ENCODE measurements at places on chromosomes 7 and 10.

DNA sequence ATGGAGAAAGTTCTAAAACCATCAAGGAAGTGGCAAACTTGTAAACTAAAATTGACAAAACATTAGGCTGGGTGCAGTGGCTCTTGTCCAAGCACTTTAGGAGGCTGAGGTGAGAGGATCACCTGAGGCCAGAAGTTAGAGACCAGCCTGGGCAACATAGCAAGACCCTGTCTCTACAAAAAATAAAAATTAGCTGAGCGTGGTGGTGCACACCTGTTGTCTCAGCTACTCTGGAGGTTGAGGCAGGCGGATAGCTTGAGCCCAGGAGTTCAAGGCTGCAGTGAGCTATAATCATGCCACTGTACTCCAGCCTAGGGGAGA lies 29.4 kb upstream of the HNRNPH3 start:
- DNase-seq = no peak

GRCh38 chr7:7739204-7740036 lies 21.0 kb upstream of the RPA3 start:
- no peak for DNase-seq

DNA sequence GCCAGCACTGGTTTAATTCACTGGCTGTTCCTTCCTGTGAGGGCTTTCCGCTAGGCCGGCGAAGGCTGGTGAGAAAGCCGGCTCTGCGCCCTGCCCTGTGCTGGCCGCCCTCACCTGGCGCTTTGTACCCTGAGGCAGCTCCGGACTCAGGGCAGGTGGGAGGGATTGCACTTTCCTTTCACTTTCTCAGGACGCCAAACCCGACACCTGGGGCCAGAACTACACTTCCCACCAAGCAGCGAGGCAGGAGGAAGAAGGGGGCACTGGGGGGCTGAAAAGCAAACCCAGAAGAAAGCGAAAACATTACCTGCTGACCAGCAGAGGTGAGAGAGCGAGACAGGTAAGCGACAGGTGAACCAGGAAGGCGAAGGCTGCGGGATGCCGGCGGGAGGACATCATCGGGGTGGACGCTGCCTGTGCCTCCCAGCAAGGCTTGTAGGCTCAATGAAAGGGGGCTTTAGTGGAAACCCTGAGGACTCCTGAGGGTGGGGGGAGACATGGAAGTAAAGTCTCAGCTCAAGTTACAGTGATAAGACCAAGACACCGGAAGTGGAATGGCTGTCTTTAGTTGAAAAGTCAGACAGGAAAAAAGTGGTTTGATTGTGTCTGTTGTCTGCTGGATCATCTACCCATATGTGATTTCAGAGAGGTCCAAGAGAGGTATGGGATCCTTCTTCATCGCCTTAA lies at the start of gene RAB19:
RAB19 (plus strand) TSS at position 181 of the 687 bp plus-strand sequence. CDS start 3,589 bp downstream, outside the sequence.
- DNase-seq = no peak

GRCh38 chr10:120978589-120979252 lies 127.6 kb downstream of the WDR11 start:
- peak; percentile 50 for DNase-seq

GRCh38 chr7:98879198-98879978 lies 1.1 kb downstream of the TRRAP start:
- no peak for DNase-seq

DNA sequence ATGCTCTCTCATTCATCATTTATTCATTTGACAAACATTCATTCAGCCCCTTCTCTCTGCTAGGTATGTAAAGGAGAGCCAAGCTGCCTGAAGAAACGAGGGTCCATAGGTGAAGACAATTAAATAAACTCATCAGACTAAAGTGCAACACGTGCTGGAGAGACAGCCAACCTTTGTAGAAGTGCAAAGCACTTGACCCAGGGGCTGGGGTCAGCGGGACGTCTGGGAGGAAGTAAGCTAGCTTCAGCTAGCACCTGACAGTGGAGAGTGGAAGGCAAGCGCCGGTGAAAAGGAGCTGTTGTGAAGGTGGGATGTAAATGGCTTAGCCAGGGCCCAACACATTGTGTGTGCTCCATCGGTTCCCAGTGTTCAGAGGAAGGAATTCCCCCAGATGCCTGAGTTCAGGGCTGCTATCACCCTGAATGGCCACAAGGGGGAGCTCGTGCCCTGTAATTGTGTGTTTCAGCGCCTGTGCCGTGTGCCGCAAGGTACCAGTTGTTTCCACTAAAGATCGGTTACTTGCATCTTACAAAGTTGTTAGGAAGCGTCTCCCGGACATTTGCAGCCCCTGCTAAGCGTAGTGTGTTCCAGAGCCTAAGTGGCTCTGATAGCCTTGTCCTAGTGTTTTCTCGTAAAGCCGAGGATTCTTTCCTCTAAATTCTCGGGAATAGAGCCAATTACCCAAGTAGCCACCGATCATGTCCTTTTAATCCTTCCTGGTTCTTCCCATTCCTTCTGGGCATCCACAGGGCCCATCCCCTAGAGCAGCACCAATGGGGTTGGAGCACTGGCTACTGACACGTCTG lies 30.6 kb downstream of the TLX1 start:
- DNase-seq = peak; percentile 71

DNA sequence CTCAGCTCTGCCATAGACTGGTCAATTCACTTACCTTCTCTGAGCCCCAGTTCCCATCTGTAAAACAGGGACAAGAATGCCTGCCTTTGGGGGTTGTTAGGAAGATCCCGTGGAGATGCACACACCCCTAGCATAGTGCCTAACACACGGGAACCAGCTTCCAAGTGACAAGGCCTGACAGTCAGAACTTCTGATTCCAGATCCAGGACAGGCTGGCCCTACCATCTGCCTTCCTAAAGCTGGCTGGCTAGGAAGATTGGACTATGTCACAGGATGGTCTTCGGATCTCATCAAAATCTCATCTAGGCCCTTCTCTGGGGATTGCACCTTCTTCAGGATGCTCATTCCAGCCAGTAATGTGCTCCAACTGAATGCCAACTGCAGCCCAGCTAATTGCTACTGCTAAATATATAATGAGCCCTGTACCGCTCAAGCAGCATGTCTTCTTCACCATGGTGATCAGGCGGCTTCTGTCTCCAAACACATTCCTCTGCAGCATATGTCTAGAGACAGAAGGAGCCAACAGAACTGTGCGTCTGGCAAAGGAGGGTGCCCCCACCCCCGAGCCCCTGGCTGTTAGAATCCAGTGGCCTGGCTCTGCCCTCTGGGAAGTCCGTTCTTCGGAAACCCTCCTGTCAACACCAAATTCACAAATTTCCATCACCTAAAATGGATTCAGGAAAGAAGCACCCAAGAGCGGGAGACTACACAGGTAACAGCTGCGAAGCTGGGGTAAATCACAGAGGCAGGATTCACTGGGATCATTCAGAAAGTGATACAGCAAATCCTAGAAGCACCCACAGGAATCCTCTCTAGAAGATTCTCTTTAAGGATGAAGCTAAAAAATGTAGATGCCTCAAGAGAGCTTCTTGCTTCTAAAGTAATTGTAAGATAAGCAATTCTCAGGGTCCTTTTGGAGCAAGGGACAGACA lies 142.1 kb upstream of the EEPD1 start:
- no peak for DNase-seq

- DNase-seq = peak; percentile 44
These were observed 149.6 kb downstream of the TCF7L2 start for GRCh38 chr10:113099431-113100183.

- DNase-seq = peak; percentile 61
These were observed 24.9 kb downstream of the MTURN start for GRCh38 chr7:30159698-30160143.

- DNase-seq = no peak
These were observed 426.1 kb upstream of the LRRN3 start for GRCh38 chr7:110664803-110665202.

GRCh38 chr7:30950197-30950596 lies 13.6 kb upstream of the GHRHR start:
- no peak for DNase-seq

DNA sequence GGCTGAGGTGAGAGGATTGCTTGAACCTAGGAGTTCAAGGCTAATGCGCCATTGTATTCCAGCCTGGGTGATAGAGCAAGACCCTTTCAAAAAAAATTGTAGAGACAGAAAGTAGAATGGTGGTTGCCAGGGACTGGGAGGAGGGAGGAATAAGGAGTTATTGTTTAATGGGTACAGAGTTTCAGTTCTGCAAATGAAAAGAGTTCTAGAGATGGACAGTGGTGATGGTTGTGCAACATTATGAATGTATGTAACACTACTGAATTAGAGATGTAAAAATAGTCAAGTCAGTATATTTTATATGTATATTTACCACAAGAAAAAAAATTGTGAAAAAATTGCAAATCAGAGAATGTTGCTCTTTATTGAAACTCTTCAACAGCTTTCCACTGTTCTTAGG lies 266.5 kb upstream of the NPY start:
- no peak for DNase-seq

DNA sequence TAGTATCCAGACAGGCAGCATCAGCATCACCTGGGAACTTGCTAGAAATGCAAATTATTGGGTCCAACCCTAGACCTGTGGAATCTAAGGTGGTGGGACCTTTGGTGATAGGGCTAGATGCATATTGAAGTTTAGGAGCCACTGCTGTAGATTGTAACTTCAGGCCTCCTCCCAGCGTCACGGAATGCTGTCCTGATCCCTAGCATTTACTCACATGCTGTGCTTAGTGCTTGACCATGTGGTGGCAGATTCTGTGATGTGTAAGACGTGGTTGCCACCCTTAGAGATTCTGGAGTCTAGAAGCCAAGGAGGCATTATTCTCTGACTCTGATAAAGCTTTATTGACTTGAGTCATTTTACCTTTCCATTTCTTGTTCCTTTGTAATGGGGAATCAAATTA lies 13.5 kb downstream of the AHR start:
- no peak for DNase-seq

- DNase-seq = no peak
These were observed 47.5 kb downstream of the EPC1 start for GRCh38 chr10:32299354-32299980.

DNA sequence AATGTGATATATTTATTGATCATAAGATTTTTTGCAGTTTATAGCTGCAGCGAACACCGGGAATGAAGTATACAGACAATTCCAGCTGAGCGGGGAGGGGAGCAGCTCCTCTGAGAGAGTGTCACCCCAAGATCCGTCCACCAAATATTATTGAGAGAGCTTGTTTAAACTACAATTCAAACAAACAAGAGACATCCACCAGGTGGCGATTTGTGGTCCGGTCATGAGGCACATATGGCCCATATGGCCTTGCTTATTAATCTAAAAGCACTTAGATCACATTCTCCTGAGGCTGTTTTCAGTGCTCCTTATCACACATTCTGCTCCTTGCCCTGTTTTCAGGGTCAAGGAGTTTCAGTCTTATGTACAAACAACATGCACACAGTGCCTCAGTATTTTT lies 83.1 kb downstream of the THSD7A start:
- no peak for DNase-seq

DNA sequence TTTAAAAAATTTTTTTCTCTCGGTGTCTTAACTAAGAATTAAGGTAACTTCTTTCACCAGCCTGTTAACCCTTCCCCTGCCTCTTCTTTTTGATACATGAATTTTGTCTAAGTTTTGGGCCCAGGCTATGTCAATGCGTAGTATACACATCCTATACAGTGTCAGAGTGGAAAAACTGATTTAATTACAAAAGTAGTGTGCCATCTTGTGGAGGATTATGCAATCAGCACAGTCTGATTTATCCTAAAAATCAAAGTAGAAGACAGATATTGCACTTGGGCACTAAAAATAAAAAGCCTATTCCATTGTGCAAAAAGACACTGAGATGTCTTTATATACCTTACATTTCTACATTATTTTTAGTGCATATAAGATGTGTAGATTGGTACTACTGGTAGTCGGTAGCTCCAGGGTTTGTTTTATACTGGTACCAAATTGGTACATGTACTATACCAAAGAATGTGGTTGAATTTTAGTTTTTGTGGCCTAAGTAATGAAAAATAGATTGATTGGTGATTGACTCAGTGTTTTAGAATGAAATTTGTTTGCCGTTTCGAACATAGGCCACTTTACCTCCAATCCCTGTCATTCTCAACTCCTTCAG lies 96.6 kb downstream of the MKLN1 start:
- DNase-seq = peak; percentile 2

DNA sequence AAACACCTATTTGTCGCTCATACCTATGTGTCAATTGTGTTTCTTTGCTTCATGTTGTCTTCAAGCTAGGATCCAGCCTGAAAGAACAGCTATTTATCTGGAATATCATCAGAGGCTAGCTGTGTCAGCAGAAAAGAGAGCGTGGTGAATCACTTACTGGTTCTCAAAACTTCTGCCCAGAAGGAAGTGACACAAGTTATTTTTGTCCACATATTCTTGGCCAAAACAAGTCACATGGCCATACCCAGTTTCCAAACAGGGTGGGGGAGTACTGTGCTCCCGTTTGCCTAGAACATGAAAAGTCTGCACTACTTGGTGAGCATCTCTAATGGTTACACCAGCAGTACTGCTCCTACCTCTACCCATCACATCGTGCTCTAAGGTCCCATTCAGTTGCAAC lies 160.9 kb upstream of the CSTF2T start:
- no peak for DNase-seq

- no peak for DNase-seq
These were observed at the start of gene FOXI2 for GRCh38 chr10:127736915-127737562. TSS of gene FOXI2 (plus strand) at chr10:127737185. CDS start at chr10:127737274, 89 bp downstream.

- no peak for DNase-seq
These were observed 173.6 kb downstream of the KIAA1217 start for GRCh38 chr10:24382596-24382978.

- DNase-seq = no peak
These were observed 30.0 kb downstream of the NET1 start for GRCh38 chr10:5442065-5442989.

DNA sequence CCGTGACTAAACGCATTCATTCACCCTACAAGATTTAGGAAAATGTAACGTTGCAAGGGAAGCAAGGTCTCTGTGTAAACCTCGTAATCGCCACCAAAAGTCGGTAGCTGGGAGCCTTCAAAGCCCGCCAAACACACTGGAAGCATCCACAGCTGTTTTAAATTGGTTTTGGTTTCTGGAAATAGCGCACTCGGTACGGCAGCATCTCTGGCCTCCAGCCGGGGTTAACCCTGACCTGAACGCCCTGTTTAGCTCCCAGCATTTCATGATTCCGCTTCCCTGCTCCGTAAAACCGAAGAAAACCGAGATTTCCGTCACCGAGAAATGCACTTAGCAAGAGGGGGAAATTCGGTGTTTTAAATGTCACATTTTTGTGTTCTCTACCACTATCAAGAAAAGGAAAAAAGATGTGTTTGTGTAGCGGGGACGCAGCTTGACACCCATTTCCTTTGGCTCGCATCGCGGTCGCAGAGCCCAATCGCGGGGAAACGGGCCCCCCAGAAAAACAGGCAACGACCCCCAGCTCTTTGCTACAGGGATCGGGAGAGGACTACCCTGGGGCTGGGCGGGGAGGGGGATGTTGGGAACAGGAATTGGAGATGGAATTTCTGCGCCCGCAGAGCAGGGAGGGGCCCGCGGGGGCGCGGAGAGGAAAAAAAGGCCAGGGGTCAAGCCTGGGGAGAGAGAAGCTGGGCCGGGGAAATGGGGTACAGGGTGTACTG lies 646 bp downstream of the SGCE start:
- DNase-seq = peak; percentile 25

All from NCI-H226 (cell line).